ENCODE measurements at places on chromosomes 13 and 19.
A peak's percentile ranks its signal among the peaks of the same experiment; 100 is the strongest.

DNA sequence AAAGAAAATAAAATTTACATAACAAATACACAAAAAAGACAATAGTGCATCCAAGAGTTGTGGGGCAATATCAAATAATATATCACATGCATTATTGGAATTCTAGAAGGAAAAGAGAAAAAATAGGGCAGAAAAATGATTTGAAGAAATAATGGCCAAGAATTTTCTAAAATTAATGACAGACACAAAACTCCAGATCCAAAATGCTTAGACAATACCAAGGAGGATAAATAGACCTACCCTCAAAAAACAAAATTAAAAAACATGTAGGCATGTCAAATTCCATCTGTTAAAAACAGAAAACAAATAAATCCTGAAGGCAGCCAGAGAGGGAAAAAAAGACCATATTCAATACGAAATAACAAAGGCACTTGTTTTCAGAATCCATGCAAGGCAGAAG is 191.5 kb upstream of the ZNF536 start:
- no peak for DNase-seq

- peak; percentile 98 for DNase-seq
These were observed at the start of gene CACTIN for GRCh38 chr19:3626473-3627350. TSS of gene CACTIN (minus strand) at chr19:3626790. CDS start at chr19:3626762, 28 bp downstream.

DNA sequence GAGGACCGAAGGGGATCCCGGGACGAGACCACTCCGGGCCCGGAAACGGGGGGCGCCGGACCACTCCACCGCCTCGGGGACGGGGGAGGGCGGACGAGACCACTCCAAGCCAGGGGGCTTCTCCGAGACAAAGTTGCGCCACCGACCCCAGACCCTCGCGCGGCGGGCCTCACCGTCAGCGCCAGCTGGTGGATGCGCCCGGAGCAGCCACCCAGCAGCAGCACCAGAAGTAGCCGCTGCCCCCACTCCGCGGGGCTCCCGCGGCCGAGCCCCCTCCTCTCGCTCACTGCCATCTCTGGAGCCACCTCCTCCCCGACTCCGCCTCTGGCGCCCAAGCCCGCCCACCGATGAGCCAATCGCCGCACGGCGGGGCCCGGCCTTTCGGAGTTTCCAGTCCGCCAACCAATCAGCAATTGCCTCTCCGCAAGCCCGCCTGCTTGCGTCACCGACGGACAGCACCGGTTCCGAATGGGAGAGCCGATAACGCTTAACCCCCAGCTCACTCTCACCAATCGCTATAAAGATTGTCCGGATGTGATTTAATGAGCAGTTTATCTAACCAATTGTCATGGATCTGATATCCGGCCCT is at the start of gene GPR108:
GPR108 (minus strand) TSS at position 297 of the 589 bp plus-strand sequence; CDS start at position 293, 4 bp downstream.
- peak; percentile 99 for DNase-seq

GRCh38 chr19:40383668-40384248 is 6.2 kb downstream of the HIPK4 start:
- DNase-seq = no peak

DNA sequence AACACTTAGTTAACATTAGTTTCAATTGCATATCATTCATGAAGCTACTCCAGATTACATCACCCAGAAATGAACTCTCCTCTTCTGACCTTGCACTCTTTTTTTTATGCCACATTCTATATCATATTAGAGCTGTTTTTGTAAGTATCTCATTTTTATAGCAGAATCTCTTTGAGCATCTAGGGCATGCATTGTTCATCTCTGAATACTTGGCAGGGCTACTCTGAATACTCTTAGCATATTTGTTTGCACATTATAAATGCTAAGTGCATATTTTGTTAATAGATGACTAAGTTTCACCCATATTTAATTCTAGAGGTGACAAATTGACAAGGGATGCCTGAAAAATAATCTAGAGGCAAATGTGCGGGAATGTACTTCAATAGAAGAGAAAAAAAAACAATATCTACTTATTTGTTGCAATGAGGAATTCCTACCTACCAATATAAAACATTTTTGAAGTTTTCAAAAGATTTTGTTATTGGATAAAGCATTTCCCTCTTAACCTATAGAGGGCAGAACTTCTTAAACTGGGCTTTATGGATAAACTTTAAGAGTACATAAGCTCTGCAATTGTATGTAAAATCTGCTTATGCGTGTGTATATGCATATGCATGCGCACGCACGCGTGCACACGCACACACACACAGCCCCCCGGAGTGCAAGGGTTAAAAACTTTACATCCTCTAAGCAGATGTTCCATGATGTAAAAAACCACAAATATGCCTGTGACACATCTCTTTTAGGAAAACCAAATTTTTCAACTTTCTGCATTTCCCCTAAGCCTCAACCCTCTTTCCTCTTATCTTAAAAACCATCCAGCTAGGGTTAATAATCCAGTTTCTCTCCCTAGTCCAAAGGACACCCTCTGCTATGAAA is 73.0 kb upstream of the OXGR1 start:
- DNase-seq = no peak

DNA sequence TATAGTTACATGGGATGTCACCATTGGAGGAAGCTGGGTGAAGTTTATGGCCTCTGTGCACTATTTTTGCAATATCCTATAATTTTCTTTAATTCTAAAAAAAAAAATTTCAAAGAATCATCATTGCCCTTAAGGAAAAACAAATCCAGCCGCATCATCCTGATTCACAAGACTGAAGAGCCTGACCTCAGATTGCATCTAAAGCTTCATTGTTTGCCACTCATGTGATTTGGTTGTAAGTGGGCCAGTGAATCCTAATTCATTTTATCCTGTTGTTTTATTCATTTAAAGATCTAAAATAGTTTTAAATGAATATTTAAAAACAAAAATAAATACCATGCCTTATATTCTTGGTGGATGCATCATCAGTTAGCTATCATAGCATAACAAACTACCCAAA is 504.5 kb downstream of the TBC1D4 start:
- no peak for DNase-seq

GRCh38 chr19:49106648-49107135 is 7.5 kb upstream of the LIN7B start:
- peak; percentile 73 for DNase-seq

DNA sequence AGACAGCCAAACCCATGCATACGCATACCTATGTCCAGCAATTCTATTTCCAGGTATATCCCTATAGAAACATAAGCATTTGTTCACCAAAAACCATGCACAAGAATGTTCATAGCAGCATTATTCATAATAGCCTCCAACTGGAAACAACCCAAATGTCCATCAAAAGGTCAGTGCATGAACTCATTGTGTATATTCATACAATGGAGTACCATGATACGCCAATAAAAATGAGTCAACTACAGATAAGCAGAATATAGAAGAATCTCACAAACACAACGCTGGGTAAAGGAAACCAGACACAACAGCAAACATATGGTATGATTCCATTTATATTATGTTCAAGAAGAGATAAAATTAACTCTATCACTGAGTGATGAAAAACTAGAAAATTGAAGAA is 23.8 kb downstream of the DEDD2 start:
- DNase-seq = no peak

DNA sequence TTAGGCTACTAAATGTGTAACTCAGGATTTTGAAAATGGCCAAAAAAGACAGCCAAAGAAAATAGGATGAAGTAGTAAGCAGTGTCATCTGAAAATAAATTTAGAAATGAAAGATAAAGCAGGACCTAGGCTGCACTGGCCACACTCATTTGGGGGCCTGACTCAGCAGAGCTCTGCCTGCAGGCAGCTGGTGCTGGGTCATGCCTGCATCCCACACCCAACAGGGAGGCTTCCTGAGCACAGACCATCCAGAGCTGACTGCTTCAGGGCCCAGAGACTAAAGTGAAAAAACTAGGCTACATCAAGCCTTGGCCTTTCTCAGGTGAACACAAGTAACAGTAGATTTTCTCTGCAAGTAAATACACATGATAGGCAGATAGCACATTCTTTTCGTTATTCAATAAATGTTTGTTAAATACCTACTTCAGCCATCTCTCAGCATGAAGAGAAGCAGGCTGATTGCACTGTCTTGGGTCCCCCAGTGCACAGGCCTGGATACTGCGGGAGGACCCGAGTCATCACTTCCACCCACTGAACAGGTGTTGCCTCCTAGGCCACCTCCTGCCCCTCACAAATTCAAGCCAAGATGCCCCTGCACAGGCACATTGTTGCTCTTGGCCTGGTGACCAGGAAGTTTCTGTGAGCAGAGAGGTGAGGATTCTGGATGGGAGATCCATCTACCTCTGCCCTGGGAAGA is 284.0 kb downstream of the OXGR1 start:
- DNase-seq = no peak

GRCh38 chr13:40963927-40964326 is 55.2 kb downstream of the ELF1 start:
- no peak for DNase-seq

DNA sequence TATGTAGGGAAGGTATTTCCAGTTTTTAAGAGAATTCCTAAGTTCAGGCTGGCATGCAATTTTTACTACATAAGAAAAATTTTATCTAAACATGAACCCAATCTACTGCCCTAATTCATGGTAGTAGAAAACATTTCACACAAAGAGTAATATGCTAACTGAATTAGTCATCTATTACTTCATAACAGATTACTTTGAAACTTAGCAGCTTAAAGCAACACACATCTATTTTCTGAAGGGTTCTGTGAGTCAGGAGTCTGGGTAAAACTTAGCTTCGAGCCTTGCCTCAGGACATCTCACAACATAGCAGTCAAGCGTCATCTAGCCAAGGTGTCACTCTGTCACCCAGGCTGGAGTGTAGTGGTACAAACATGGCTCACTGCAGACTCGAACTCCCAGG is 537.5 kb downstream of the DCT start:
- DNase-seq = no peak

DNA sequence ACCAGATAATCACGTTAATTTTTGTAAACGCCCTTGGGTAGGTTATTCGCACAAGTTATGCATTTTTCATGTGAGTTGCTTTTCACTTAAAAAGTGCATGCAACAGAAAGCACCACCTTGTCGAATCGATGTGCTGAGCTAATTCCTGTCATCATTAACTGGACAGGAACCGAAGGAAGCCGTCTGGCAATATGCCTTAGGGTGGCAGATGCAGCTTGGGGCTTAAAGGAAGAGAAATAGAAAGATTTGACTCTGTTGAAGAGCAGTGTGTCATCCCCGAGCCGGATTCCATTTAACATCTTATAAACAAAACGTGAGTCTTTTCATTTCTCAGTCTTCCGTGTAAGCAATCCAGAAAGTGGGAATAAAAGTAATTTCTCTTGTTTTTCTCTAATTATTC is 70.0 kb downstream of the ATP11A start:
- no peak for DNase-seq

DNA sequence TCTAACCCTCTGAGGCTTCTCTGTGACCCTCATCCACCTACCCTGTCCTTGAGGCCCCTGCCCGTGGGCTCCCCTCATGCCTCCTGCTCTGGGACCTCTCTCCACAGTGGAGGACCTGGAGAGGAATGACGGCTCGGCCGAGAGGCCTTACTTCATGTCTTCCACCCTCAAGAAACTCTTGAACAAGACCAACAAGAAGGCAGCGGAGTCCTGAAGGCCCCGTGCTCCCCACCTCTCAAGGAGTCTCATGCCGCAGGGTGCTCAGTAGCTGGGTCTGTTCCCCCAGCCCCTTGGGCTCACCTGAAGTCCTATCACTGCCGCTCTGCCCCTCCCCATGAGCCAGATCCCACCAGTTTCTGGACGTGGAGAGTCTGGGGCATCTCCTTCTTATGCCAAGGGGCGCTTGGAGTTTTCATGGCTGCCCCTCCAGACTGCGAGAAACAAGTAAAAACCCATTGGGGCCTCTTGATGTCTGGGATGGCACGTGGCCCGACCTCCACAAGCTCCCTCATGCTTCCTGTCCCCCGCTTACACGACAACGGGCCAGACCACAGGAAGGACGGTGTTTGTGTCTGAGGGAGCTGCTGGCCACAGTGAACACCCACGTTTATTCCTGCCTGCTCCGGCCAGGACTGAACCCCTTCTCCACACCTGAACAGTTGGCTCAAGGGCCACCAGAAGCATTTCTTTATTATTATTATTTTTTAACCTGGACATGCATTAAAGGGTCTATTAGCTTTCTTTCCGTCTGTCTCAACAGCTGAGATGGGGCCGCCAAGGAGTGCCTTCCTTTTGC is 10.8 kb upstream of the ILF3 start:
- DNase-seq = no peak

- DNase-seq = no peak
These were observed 15.0 kb downstream of the NUFIP1 start for GRCh38 chr13:44974056-44974793.

DNA sequence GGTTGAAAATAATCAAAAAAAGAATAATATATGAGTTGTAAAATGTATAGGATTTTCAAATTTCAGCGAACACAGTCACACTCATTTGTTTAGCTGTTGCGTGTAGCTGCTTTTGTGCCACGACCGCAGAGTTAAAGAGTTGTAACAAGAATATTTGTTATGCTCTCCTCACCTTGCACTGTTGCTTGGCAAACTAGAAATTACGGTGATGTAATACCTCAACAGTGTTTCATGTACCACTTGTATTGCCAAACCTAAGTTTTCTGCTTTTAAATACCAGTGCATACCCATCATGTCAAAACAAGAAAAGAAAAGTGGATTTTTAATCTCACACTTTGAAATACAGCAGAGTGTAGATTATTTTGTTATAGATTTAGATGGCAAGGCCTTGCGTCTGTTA is 201.1 kb downstream of the NBEA start:
- DNase-seq = no peak

DNA sequence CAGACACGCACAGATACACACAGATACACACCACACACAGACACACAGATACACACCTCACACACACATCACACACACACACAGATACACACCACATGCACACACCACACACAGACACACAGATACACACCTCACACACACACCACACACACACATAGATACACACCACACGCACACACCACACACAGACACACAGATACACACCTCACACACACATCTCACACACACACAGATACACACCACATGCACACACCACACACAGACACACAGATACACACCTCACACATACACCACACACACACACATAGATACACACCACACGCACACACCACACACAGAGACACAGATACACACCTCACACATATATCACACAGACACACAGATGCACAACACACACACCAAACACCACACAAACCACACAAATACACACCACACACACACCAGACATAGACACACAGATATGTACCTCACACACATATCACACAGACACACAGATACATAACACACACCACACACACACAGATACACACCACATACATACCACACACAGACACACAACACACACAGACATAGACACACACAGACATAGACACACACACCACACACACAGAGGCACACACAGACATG is 24.2 kb upstream of the SLC7A10 start:
- no peak for DNase-seq

DNA sequence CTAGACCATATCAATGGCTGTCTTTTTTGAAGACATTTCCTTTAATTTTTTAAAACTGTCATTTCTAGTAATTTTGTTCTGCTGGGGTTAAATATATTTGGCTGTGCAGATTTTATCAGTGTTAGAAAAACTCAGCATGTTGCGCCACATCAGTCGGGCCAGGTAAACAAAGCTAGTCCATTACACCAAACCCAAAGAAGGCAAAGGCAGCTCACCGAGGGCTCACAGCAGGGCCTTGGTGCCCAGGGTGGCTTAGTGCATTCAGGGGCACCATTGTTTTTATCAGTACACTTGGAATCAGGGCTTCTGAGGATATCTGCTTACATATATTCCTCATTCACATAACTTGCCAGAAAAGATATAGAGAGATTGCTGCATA is 22.2 kb downstream of the SPATA13 start:
- DNase-seq = no peak
